Stimulated activated CD4-positive, alpha-beta T cell treated with anti-CD3 and anti-CD28 coated beads, TNF-alpha, amount 100 ng/mL, for 24 hours (primary cell): ENCODE measurements at places on chromosomes 2 and 18.

DNA sequence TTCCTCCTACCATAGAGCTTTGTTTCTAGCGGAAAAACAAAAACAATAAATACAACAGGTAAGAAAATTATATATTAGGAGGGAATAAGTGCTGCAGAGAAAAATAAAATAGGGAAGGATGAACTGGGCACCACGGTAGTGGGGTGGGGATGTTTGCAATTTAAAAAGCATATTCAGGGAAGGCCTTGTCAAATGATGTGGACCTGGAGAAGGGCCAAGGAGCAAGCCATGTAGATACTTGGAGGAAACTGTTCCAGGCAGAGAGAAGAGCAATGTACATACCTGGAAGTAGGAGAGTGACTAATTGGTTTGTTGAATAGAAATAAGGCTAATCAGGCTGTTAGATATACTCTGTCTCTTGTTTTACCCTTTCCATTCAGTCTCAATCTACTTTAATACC lies 136.5 kb downstream of the ROCK1 start:
- no peak for DNase-seq

- no peak for DNase-seq
Measured at GRCh38 chr2:180999274-180999964, 19.0 kb downstream of the UBE2E3 start.

DNA sequence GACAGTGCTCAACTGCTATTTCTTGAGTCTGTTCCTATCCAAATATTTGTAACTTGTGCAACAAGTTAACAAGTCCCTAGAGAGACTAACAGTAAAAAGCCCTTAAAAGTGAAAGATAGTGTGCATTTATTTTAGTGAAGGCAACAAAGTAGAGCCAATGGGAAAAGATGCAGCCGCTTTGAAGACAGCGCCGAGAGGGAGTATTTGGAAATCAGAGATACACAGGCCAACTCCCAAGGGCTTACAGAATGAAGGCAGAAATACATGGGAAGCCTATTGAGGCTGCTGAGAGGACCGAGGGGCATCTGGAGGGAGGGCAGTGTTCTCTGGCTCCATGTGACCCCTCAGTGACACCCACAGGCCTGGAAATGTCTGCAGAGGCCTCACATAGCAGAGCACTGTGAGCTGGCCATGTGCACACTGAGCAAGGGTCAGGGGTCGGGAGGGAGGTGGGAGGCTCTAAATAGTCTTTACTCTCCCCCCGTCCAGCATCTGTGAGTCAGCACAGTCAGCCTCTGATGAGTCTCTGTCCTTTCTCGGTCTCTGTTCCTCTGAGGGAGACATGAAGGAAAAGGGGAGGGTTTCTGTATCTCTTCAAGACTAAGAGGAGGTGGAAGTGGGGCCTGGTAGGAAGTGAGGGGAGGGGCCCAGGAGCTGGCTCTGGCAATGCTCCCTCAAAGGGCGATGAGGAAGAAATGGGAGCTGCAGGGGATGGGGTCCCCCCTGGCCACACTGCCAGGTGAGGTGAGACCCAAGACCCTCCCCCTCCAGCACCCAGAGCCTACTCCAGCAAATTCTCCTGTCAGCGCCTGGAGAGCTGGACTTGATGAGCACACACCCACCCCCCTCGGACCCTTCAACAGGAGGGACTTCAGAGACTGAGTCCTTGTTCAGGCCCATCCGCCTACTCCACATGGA lies 133.6 kb downstream of the SP3 start:
- no peak for DNase-seq

GRCh38 chr18:12321333-12321732 lies 13.3 kb downstream of the TUBB6 start:
- DNase-seq: no peak

DNA sequence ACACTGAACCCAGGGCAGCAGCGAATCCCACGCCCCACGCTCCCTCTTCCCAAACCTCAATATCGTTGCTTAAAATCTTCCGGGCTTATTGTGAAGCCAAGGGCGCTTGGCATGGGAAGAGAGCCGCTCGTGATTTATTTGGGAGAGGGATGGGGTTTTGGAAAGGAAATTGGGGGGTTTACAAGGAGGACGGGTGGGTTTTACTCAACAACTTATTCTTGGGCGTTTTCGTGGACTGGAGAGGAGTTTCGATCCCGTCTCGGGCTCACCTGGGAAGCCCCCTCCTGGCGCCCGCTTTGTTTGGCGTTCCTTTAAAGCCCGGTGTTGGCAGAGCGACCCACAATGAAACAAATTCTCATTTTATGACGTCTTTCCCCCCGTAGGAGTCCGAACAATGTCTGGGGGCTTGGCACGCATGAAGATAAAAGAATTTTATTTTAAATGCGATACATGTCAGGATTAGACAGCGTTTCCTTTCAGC lies 135.3 kb downstream of the INSIG2 start:
- DNase-seq: no peak

DNA sequence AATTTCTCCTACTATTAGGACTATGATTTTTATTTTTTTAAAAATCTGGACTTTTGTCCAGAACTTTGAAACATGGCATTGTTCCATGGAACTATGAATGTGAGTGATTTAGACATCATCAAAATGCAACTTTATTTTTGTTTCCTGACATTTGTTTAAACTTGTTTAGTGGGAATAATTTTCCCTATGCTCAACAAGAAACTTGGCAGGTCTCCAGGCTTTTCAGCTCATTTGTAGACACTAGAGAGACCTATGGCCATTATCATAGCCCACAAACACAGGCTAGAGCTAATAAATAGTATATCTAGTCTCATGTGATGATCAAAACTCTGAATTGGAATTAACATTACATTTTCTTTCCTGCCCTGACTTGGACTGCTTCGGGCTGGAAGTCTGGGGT lies 145.1 kb upstream of the CELF4 start:
- no peak for DNase-seq

DNA sequence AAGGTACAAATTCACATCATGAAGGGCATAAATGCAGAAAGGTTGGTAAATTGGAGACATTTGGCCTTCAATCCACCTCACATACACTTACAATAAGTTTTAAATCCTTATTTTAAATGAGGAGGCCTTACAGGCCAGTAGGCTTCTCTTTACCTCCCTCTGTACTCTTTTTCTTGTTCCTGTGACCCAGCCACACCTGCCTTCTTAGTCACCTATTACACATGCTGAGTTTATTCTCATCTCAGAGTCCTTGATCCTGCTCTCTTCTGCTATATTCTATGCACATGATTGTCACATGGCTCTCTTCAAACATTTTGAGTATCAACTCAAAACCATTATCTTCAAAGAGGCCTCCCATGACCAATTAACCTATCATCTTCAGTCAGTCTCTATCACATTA lies 491.5 kb downstream of the SATB2 start:
- DNase-seq: no peak

GRCh38 chr18:8380926-8381325 lies 228.3 kb upstream of the RAB12 start:
- no peak for DNase-seq

- no peak for DNase-seq
Measured at GRCh38 chr2:188159484-188159883, 132.2 kb upstream of the GULP1 start.
